ENCODE measurements at places on chromosomes 16 and 17.

DNA sequence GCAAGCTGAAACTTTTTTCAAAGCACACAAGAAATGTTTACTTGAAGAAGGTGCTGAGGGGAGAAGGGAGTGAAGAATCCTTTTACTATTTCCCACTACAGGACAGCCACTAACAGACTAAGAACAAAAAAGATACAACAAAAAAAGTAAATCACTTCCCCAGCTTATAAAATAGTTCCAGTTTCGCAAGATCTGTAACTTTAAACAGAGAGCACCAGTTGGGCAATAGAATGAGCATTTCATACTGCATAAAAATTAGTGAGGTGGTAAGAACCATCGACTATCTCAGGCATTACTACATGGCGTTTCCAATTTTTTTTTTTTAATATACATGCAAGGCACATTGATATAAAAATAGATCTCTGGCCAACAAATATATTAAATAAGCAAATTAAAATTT, 11.1 kb downstream of the CRYBA1 start:
- DNase-seq, result no peak

GRCh38 chr16:89564476-89565255, 4.2 kb downstream of the RPL13 start:
- DNase-seq, result no peak

DNA sequence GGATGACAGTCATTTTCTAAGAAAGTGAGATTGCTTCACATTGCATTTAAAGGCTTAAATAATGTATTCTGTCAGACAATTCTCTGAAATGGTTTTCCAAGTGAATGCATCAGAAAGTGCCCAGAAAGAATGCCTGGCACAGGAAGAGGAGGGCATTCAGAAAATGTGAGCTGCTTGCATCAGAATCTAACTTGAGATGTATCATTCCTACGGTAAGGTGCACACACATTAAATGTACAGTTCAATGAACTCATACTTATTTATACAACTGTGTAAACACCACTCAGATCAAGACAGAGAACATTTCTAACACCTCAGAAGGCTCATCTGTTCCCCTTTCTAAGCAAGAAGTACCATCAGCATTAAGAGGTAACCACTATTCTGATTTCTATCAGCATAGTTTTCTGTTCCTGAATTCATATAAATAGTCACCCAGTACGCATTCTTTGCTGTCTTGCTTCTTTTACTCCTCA, 638.0 kb downstream of the MAF start:
- DNase-seq, result no peak

- no peak for DNase-seq
Measured at GRCh38 chr17:8747742-8748141, 3.1 kb upstream of the CCDC42 start.

GRCh38 chr17:41071606-41072360, 6.1 kb upstream of the KRTAP2-4 start:
- no peak for DNase-seq

GRCh38 chr16:25841761-25842160, 150.0 kb downstream of the HS3ST4 start:
- DNase-seq, result no peak

GRCh38 chr17:10775740-10776356, 28.1 kb downstream of the TMEM238L start:
- DNase-seq, result no peak

GRCh38 chr16:31083556-31083955, 5.2 kb downstream of the PRSS53 start:
- no peak for DNase-seq

GRCh38 chr16:78961464-78961863, 639.1 kb downstream of the MAF start:
- DNase-seq, result no peak

DNA sequence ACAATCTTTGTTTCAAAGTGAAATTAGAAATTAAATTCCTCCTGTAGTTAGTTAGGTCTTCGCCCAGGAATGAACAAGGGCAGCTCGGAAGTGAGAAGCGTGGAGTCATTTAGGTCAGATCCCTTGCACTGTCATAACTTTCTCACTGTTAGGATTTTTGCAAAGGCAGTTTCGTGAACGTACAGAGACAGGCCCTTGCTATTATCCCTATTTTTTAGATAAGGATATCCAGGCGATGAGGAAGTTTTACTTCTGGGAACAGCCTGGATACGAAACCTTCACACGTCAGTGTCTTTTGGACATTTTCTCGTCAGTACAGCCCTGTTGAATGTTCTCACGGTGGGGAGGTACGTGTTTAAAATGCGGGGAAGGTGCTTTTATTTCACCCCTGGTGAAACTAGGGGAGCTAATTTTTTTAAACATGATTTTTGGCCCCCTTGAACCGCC, 318 bp upstream of the RBL2 start:
- no peak for DNase-seq

GRCh38 chr16:3530371-3530914, 29.6 kb downstream of the CLUAP1 start:
- DNase-seq, result no peak

DNA sequence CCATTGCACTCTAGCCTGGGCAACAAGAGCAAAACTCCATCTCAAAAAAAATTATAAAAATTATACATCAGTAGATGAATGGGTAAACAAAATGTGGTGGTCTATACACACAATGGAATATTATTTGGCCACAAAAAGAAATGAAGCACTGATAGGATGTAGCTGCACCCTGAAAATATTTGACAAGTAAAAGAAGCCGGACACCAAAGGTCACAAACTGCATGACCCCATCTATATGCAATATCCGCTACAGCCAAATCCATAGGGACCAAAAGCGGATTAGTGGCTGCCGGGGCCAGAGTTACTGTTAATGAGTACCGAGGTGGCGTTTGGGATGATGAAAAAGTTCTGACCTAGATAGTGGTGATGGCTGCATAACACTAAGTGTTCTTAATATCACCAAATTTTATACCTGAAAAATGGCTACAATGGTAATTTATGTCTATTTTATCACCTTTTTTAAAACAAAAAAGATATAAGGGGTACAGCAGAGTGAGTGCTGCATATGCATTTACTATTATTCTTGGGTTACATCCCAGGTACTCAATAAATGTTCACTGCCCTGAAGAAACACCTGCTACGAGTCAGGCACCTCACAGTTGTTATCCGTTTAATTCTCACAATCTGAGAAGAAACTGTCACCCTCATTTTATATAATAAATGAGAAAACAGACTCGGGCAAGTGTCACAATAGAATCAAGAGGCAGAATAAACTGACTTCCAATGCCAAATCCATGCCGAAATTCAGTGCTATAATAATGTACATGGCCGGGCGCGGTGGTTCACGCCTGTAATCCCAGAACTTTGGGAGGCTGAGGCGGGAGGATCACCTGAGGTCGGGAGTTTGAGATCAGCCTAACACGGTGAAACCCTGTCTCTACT, 807 bp upstream of the HBQ1 start:
- DNase-seq, result no peak

- DNase-seq, result no peak
Measured at GRCh38 chr17:11170881-11171280, 70.1 kb upstream of the SHISA6 start.

DNA sequence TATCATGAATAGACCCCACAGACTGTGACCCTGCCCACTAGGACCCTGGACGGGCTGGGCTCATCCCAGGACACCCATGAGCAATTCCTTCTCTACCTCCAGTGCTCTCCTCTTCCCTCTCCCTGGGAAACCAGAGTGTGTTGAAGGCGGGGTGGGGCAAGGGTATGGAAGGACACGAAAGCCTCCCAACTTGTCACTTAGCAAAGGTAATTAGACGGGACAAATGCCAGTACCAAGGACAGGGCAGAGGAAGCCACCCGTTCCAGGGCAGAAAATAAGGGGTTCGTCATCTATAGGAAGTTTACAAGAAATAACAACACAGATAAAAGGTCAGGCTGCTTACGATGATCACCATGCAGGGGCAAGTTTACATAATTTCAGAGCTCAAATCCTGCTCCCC, 4.9 kb upstream of the EPX start:
- no peak for DNase-seq

GRCh38 chr16:49876716-49877129, 20.8 kb upstream of the ZNF423 start:
- DNase-seq, result no peak

GRCh38 chr16:54173490-54173889, 113.1 kb downstream of the IRX3 start:
- no peak for DNase-seq

DNA sequence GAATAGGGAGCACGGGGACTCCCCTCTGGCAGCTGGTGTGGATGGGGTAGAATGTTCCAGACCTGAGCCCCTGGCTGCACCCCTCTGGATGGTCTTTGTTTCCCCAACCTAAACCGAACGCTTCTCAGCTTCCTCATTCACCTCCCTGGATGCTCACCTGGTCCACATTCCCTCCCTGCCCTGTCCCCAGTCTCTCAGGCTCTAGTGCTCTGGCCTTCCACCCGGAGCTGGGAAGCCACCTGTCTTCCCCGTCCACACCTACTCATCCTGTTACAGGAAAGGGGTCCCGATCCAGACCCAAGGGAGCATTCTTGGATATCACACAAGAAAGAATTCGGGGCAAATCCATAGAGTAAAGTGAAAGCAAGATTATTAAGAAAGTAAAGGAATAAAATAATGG, 73.5 kb downstream of the CYLD start:
- DNase-seq, result no peak

DNA sequence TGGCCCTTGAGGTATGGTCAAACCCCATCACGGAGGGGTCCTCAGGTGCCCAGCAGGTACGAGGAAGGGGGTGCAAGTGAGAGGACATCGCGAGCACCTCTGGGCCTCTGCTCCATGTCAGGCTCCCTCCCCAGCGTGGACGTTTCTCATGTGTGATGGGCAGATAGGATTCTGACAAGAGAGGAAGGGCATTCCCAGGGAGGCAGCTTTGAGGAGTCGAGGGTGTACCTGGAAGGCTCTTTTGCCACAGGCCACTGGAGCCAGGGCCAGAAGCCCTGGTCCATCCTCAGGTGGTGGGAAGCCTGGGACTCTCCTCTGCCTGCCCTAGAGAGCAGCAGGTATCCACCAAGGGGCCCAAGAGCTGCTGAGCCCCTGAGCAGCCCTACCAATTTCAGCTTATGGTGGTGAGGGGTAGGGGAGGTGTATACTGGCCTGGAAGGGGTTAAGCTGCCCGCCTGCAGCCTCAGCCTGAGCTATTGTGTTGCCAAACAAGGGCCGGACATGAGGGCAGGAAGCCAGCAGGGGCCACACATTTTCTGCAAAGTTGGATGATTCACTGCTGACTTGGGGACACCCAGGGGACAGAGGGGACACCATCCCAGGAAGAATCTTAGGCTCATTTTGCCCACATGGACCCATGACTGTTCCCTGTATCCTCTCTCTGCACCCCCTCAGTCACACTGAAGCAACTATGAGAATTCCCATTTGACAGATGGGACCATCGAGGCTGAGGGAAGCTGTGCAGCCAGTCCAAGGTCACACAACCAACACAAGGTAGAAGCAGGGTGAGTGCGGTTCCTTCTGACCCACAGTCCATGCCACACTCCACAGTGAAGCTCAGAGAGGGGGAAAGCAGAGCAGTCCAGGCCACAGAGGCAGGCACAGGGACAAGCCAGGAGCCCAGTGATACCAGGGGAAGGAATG, 1.7 kb downstream of the CDH5 start:
- no peak for DNase-seq

GRCh38 chr16:87921236-87921773, 15.0 kb downstream of the CA5A start:
- no peak for DNase-seq

DNA sequence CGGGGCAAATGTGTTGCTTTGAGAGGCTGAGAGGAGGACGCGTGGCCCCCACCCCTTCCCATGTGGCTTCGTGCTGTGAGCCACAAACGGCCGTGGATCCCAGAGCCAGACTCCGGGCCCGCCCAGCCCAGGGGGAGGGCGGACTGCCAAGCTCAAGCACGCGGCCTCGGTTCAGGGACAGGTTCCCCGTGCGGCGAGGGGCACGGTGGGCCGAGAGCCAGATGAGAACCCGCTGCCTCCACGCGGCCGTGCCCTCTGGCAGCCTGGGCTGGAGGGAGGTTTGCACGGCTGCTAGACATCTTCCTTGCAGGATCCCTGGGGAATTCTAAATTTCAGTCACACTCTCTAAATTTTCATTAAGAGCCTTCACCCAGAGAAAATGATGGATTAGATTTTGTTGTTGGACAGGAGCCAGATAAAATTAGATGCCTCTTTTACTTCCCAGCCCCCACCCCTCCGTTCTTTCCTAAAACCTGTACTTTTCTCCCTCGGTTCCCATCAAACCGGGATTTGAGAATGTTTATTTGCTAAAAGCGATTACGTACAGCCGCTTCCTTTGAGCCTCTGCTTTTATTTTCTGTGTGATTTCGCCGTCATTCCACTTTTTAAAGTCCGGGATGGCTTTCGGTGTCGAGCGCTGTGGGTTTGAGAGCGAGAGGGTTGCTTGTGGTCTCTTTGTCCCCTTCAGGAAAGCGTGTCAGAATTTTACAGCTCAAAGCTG, 25.0 kb upstream of the GNG13 start:
- DNase-seq, result no peak

DNA sequence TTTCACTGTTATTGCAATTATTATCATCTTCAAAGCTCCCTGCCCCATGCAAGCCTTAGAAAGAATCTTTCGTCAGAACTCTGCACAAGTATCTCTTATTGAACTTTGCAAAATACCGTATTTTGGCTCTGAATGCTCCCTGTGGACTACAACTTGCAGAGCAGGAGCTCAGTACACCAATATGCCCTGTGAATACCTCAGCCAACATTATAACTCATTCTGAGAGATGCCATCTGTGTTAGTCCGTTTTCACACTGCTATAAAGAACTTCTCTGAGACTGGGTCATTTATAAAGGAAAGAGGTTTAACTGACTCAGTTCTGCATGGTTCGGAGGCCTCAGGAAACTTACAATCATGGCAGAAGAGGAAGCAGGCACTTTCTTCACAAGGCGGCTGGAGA, 87.2 kb upstream of the XYLT1 start:
- DNase-seq, result no peak

DNA sequence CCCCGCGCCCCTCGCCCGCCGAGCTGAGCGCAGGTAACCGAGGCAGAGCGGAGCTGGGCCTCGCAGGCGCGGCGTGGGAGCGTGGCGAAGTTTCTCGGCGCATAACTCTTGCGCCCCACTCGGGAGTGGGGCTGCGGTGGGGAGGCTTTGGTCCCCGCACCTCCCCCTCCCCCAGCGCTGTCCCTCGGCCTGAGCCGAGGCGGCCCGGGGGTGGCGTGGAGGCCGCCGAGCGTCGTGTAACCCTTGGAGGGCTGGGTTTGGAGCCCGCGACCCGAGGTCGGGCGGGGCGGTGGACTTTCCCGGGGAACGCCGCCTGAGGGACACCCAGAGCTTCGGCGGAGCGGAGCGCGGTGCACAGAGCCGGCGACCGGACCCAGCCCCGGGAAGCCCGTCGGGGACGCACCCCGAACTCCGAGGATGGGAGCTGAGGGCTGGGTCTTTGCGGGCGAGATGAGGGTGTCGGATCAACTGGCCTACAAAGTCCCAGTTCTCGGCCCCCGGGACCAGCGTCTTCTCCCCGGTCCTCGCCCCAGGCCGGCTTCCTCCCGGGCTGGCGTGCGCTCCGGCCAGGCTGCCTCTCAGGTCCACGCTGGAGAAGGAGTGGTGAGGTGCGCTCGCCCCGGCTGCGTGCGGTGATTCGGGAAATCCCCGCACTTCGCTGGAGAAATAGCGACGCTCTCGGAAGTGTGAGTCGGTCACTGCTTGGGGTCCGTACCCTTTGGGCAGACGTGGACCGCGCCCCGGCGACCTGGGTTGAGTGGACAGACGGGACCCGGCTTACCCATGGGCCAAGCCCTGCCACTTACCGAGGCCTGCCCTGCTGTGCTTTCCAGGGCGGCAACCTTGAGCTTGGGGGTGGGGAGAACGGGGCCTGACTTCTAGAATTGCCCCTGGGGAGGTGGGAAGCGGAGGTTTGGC, 168.4 kb downstream of the RAB11FIP4 start:
- DNase-seq, result no peak
